PC-9 (cell line): ENCODE measurements at places on chromosomes 1 and 21. TPM values are rescaled to one million over a fixed set of nuclear protein-coding genes. Genes with fewer than 3 reads are reported as not detected.

Gene UBL4B
- total RNA-seq, result 0.24 and 0.28 TPM in 2 replicates

Gene AKT3
- 105 and 133 TPM in 2 replicates for total RNA-seq

Gene AMPD1
- not detected in 2 replicates for total RNA-seq

Gene STUM
- total RNA-seq, result not detected in 2 replicates

Gene WRAP73
- total RNA-seq, result 23.8 and 25.5 TPM in 2 replicates

Gene CTH
- total RNA-seq, result 21.7 and 33.9 TPM in 2 replicates

Gene MYOG
- not detected in 2 replicates for total RNA-seq

Gene CC2D1B
- 33.4 and 38.8 TPM in 2 replicates for total RNA-seq

Gene TRIM67
- not detected in 2 replicates for total RNA-seq

Gene FCRL2
- not detected in 2 replicates for total RNA-seq

Gene LCE1E
- not detected in 2 replicates for total RNA-seq

Gene TMEM81
- 4.7 and 5.4 TPM in 2 replicates for total RNA-seq

Gene KRTAP19-1
- total RNA-seq, result not detected in 2 replicates

- H3K27ac ChIP-seq, result no peak overlapping the region
- peaks cover 16% of the 10 kb centered on the region for H3K4me1 ChIP-seq
- H3K4me3 ChIP-seq, result no peak overlapping the region
Observed at GRCh38 chr1:167092653-167093052, 1.2 kb upstream of the STYXL2 start.

- peaks cover 14% of the 10 kb centered on the region; the same call in 1 of the 2 replicates for H3K36me3 ChIP-seq
- DNase-seq, result no peak
- H3K27ac ChIP-seq, result no peak overlapping the region
- H3K4me3 ChIP-seq, result no peak overlapping the region
Observed at GRCh38 chr1:44351289-44351688, 3.8 kb downstream of the ERI3 start.

DNA sequence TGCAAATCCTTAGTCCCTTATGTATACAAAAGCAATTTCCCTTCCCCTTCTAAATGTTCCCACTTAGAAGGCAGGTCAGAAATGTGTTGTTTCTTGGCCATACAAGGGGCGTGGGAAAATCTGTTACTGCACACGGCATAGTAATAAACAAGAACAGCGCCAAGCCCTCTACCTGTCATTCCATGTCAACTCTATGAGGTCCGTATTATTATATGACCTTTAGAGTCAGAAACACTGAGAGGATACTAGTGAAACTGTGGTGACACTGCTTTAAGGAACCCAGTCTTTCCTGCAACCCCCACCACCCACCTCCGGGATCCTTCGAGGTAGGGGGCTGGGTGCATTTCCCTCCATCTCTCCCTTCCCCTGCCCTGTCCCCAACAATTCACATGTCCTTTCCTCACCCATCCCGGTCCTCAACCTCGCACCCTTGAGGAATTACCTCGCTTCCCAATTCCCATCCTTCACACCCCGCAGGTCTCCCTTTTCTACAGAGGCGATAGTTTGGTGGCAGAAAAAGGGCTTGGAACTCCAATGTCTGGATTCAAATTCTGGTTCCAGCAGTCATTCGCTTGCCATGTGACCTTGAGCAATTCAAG, 647 bp downstream of the SDHB start:
- H3K27me3 ChIP-seq, result no peaks in the 10 kb centered on the region
- peak overlapping the region; percentile 71 for H3K4me3 ChIP-seq
- H3K36me3 ChIP-seq, result 0 out of 2 replicates have a peak, but pooled peaks cover 7% of the 10 kb centered on the region
- peak overlapping the region; percentile 38; the same call in 1 of the 2 replicates for H3K27ac ChIP-seq
- no peak for DNase-seq

GRCh38 chr21:41328660-41329607, 12.3 kb downstream of the FAM3B start:
- DNase-seq, result no peak
- H3K4me3 ChIP-seq, result no peak overlapping the region
- no peaks in the 10 kb centered on the region for H3K4me1 ChIP-seq
- H3K36me3 ChIP-seq, result no peaks in the 10 kb centered on the region

- no peak overlapping the region for H3K4me3 ChIP-seq
- H3K36me3 ChIP-seq, result no peaks in the 10 kb centered on the region
- DNase-seq, result no peak
- H3K4me1 ChIP-seq, result no peaks in the 10 kb centered on the region
- no peak overlapping the region for H3K27ac ChIP-seq
- H3K27me3 ChIP-seq, result no peaks in the 10 kb centered on the region
Observed at GRCh38 chr21:42704861-42705260, 51.4 kb downstream of the PDE9A start.

DNA sequence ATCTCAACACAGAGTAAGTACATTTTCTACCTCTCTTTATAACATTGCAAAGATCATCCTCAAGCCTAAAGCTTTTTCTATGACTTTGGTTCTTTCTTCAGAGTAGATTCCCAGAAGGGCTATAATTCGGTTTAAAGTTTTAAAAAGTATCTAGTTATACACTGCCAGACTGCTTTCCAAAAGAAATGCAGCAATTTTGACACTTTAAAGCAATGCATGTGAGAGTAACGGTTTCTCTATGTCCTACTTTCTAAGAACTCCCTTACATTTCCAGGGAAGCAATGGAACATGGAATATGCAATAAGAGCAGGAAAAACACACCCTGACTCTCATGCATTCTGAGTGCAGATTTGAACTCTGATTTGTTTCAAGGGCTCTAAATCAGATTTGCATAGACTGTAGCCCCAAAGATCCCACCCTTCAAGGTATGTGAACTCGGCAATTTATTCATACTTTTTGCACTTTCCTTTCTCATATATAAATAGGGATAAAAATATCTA, 331.6 kb downstream of the HHIPL2 start:
- H3K4me1 ChIP-seq, result no peaks in the 10 kb centered on the region
- H3K36me3 ChIP-seq, result no peaks in the 10 kb centered on the region
- H3K4me3 ChIP-seq, result no peak overlapping the region
- DNase-seq, result no peak
- H3K27ac ChIP-seq, result no peak overlapping the region

- peaks cover 4% of the 10 kb centered on the region; the same call in 1 of the 2 replicates for H3K36me3 ChIP-seq
- H3K4me1 ChIP-seq, result peaks cover 16% of the 10 kb centered on the region
- H3K27me3 ChIP-seq, result no peaks in the 10 kb centered on the region
- H3K4me3 ChIP-seq, result peak overlapping the region; percentile 99
Observed at GRCh38 chr1:202966006-202966898, 805 bp downstream of the CYB5R1 start.

- peak; percentile 9 for DNase-seq
- H3K4me1 ChIP-seq, result no peaks in the 10 kb centered on the region
- H3K4me3 ChIP-seq, result no peak within 1 kb of the TSS
- no peaks in the 10 kb centered on the region for H3K36me3 ChIP-seq
- no peaks in the 10 kb centered on the region for H3K27me3 ChIP-seq
Observed at GRCh38 chr1:76074321-76075187, at the start of gene ST6GALNAC3. Gene ST6GALNAC3, plus strand, starts transcription at chr1:76074746.

DNA sequence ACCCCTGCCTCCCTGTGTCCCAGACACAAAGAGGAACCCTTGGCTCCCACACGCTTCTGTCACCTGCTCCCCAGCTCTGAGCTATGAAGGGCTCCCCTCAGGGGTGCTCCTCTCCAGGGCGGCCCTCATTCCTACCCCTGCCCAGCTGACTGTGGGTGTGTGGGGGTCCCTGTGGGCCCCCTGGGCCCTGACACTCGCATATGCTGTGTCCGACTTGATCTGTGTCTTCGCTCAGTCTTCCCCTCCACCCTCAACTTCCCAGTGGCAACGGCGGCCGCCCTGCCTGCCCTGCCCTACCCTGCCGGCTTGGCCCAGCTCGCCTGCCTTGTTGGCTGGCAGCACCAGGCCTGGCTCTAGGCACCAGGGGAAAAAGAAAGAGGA, 1.2 kb downstream of the KCNQ4 start:
- no peaks in the 10 kb centered on the region for H3K36me3 ChIP-seq
- no peaks in the 10 kb centered on the region; the same call in 1 of the 2 replicates for H3K27me3 ChIP-seq
- H3K27ac ChIP-seq, result no peak overlapping the region
- no peak overlapping the region for H3K4me3 ChIP-seq

DNA sequence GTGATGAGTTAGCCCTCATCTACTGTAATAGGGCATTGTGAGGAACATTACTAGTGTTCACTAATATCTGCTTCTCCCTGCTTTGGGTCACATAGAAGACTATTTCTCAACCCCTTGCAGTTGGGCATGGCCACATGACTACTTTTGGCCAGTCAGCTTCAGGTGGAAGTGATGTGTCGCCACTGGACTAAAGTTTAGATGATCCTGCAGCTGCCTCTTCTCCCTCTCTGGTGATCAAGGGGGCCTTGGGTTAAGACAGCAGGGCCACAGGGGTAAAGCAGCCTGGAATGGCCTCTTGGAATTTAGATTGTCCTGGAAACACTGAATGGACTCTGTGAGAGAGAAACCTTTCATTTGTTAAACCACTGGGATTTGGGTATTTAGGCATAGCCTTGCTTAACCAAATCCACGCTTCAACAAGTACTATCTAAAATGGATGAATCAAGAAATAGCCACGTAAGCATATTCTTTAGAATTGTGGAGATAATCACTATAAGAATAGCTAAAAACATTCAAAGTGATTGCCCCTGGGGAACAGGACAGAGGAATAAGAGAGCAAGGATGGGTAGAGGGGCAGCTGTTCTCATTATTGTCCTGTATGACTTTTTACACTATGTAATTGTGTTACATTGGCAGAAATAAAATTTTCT, 41.2 kb downstream of the OPRD1 start:
- H3K36me3 ChIP-seq, result no peaks in the 10 kb centered on the region
- no peak overlapping the region for H3K27ac ChIP-seq
- DNase-seq, result no peak
- no peaks in the 10 kb centered on the region for H3K4me1 ChIP-seq
- H3K27me3 ChIP-seq, result peaks cover 4% of the 10 kb centered on the region; the same call in 1 of the 2 replicates

DNA sequence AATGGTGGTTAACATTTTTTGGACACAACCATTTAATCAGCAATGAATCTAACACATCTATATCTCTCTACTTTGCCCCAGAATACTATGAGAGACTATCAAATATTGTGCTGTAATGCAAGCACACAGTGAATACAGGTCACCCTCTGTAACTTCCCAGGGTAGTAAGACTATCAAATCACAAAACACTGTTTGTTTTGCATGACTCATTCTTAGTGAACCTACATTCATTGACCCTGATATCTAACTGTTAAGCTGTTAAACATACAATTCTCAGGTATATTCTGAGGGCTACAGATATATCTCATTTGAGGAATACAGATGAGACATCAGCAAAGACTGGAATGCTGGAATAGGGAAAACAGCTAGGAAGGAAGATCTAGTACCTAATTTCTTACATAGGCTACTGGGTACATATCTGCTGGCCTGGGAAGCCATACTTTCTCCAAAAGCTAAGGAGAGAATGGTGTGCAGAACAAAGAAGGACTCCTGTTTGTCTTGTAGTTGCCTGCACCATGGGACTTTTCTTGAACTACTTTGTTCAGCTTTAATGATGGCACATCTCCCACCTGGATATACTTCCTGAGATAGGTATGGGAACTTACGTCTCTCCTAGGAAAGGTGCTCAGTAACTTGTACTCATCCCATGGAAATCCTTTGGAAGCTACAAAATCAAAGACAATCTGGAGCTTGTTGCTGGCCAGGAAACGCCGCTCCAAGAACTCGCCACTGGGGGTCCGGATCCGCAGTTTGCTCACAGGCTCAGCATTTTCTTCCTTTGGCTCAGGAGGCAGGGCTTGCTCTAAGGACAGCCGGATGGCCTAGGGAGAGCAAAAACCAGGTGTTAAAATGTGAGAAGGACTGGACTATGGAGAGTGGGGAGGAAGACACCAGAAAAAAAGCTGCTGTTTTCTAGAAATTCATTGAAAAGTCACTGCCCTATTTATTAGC, 51.9 kb upstream of the DMRTA2 start:
- no peak overlapping the region for H3K4me3 ChIP-seq
- H3K27ac ChIP-seq, result peak overlapping the region; percentile 34
- DNase-seq, result no peak
- no peaks in the 10 kb centered on the region for H3K27me3 ChIP-seq
- no peaks in the 10 kb centered on the region; the same call in 1 of the 2 replicates for H3K36me3 ChIP-seq

- no peaks in the 10 kb centered on the region for H3K27me3 ChIP-seq
- H3K27ac ChIP-seq, result no peak overlapping the region
- no peak overlapping the region for H3K4me3 ChIP-seq
- H3K4me1 ChIP-seq, result 0 out of 2 replicates have a peak, but pooled peaks cover 7% of the 10 kb centered on the region
- no peak for DNase-seq
Observed at GRCh38 chr1:181013144-181013543, 9.5 kb downstream of the STX6 start.

DNA sequence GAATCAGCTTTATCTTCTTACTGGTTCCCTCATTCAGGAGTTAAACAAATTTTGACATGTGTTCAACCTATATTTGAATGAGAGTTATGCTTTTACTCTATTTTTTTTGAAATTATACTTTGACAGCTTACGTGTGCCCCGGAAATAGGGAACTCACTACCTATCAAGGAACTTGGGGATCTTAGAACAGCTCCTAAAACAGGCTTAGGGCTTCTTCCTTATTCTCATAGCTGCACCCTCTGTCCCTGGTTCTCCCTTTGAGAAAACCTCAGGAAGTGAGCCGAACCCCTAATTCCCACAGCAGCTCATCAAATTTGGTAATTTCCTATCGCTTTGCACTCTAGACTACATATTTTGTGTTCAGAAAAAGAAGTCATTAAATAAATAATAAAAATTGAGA, 81.2 kb upstream of the RUNX3 start:
- no peaks in the 10 kb centered on the region for H3K36me3 ChIP-seq
- H3K27me3 ChIP-seq, result peaks cover 5% of the 10 kb centered on the region; the same call in 1 of the 2 replicates
- no peak overlapping the region for H3K27ac ChIP-seq
- DNase-seq, result no peak
- no peaks in the 10 kb centered on the region for H3K4me1 ChIP-seq

DNA sequence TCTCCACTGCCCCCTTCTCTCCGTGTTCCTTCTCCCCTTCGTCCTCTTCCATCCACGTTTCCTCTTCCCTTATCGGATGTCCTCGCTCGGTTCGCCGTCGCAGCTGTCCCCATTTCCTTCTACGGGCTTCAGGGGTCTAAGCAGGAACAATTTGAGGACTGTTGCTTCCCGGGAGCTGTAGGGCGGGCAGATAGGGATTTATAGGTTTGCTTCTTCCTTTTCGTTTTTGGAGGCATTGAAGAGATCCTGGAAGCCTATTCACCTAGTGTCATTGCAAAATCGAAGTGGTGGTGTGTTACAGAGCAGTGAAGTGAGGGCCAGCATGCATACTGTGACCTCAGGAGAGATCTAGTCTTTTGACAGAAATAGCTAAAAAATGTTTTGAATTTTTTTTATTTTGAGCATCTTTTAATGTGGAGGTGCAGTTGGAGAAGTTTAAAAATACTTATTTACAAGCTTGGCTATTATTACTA, 897 bp downstream of the ZYG11B start:
- H3K27me3 ChIP-seq, result no peaks in the 10 kb centered on the region
- peak overlapping the region; percentile 87 for H3K4me3 ChIP-seq
- H3K36me3 ChIP-seq, result no peaks in the 10 kb centered on the region
- peaks cover 13% of the 10 kb centered on the region for H3K4me1 ChIP-seq
- H3K27ac ChIP-seq, result no peak overlapping the region

GRCh38 chr1:233114860-233115259, 164.4 kb downstream of the NTPCR start:
- peaks cover 10% of the 10 kb centered on the region for H3K36me3 ChIP-seq
- DNase-seq, result no peak
- no peak overlapping the region for H3K4me3 ChIP-seq

- H3K27ac ChIP-seq, result no peak overlapping the region
- H3K36me3 ChIP-seq, result no peaks in the 10 kb centered on the region
- H3K4me1 ChIP-seq, result peaks cover 14% of the 10 kb centered on the region
- no peak overlapping the region for H3K4me3 ChIP-seq
Observed at GRCh38 chr21:42633858-42634257, 19.6 kb upstream of the PDE9A start.
